ENCODE measurements at places on chromosomes 4 and X. TPM values are rescaled to one million over a fixed set of nuclear protein-coding genes. Genes with fewer than 3 reads are reported as not detected.

Gene XK
- 8.7 TPM for total RNA-seq

Gene MTMR8
- total RNA-seq = 0.17 TPM

Gene LANCL3
- 0.05 TPM for total RNA-seq

Gene SSX4
- total RNA-seq = not detected

Gene POF1B
- 4.4 TPM for total RNA-seq

Gene PRDM8
- total RNA-seq = 1.0 TPM

Gene IRS4
- total RNA-seq = not detected

Gene FAM200B
- total RNA-seq = 30.9 TPM

Gene ADAMTS3
- 0.42 TPM for total RNA-seq

Gene SGMS2
- 23.1 TPM for total RNA-seq

Gene CT55
- total RNA-seq = not detected

Gene ATP2B3
- not detected for total RNA-seq

Gene F9
- total RNA-seq = not detected

Gene YY2
- total RNA-seq = 0.57 TPM

Gene SPANXC
- total RNA-seq = not detected

Gene MAGEA8
- not detected for total RNA-seq

Gene IL2
- total RNA-seq = not detected

Gene SMIM10
- 5.3 TPM for total RNA-seq

Gene ATXN3L
- total RNA-seq = not detected

Gene NLGN4X
- 3.1 TPM for total RNA-seq

Gene MYL5
- total RNA-seq = 2.7 TPM

Gene DRD5
- not detected for total RNA-seq

Gene SCRG1
- 0.35 TPM for total RNA-seq

Gene CTPS2
- 5.7 TPM for total RNA-seq

Gene PIR
- 12.0 TPM for total RNA-seq

Gene TMEM150C
- total RNA-seq = 19.6 TPM

Gene DMRTC1B
- not detected for total RNA-seq

Gene NSD2
- 45.3 TPM for total RNA-seq

Gene PPARGC1A
- 97.2 TPM for total RNA-seq

Gene ZNF275
- total RNA-seq = 6.1 TPM

Gene DUX4
- not detected for total RNA-seq

Gene DOK7
- 35.5 TPM for total RNA-seq

Gene CT45A2
- not detected for total RNA-seq

Measured in left ventricle myocardium superior (tissue), 1 donor.